Posterior vena cava (tissue), 2 donors: ENCODE measurements at places on chromosomes 1 and 21. TPM values are rescaled to one million over a fixed set of nuclear protein-coding genes. Genes with fewer than 3 reads are reported as not detected.

The FAAH gene
- total RNA-seq, result 2.4 TPM

The PBX1 gene
- 84.2 TPM for total RNA-seq

The CR1L gene
- not detected for total RNA-seq

GRCh38 chr1:30804822-30805221, 47.2 kb upstream of the LAPTM5 start:
- no peak for DNase-seq

DNA sequence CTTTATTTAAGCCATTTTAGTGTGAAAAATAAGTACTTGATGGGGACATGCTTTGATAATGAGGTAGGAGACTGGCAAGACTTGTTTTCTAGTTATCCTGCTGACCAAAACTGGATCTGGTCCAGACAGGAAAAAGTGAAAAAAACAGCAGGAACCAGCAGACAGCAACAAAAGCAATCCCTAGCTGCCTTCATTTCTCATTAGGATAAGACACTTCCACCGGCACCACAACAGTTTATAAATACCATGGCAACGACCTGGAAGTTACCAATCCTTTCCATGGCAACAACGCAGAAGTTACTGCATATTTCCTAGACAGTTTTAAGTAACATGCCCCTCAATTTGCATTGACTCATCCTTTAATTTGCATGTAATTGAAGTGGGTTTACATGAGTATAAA, 993.8 kb upstream of the NCAM2 start:
- DNase-seq, result no peak

- no peak for DNase-seq
Measured at GRCh38 chr1:215104283-215104682, 21.7 kb downstream of the KCNK2 start.

- DNase-seq, result no peak
Measured at GRCh38 chr1:92273039-92273438, 25.7 kb downstream of the GLMN start.

DNA sequence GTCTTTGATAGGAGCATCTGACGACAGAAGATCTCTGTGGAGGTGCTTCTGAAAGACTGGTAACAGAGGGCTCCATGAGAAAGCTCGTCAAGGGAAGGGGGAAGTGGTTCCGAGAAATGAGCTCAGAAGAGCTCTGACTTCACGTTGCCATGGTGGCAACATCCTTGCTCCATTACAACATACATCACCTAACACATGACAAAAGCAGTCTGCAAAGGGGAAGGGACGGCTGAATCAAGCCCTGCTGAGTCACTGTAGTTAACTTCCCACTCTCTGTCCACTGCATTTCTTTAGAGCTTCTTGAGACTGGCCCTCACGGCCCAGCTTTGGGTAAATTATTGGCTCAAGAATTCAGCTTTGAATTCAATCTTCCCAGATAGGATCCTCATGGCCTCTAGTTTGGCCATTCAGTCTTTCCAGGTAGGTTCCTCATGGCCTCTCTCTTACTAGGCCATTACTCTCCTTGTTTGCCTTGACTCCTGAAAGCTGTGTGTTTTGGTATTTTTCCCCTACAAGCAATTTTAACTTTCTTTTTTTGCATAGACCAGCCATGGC, 88.0 kb upstream of the ZNF648 start:
- DNase-seq, result peak; percentile 79

- peak; percentile 80 for DNase-seq
Measured at GRCh38 chr1:25922056-25922970, 16.1 kb upstream of the STMN1 start.

GRCh38 chr1:94863919-94864318, 43.8 kb downstream of the SLC44A3 start:
- DNase-seq, result no peak

- no peak for DNase-seq
Measured at GRCh38 chr1:224137518-224137917, 23.6 kb downstream of the FBXO28 start.

The OR2T11 gene
- total RNA-seq, result not detected

- no peak for DNase-seq
Measured at GRCh38 chr1:209686322-209686721, 11.1 kb downstream of the G0S2 start.

The BCAN gene
- 0.60 TPM for total RNA-seq

The ETV3L gene
- total RNA-seq, result not detected

DNA sequence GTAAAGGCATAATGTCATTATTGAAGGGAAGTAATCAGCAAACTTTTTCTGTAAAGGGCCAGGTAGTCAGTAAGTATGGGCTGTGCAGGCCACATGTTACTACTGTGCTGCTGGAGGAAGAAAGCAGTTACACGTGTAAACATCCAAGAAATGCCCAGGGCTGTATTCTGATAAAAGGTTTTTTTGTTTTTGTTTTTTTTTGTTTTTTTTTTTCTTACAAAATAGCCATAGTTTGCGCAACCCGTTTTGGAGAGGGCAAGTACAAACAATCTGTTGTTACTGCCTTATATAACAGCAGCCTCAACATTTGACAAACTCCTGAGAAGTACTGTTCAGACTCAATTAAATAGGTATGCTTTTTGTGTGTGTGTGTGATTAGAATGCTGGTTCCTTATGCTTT, 26.7 kb upstream of the MTMR11 start:
- DNase-seq, result no peak

DNA sequence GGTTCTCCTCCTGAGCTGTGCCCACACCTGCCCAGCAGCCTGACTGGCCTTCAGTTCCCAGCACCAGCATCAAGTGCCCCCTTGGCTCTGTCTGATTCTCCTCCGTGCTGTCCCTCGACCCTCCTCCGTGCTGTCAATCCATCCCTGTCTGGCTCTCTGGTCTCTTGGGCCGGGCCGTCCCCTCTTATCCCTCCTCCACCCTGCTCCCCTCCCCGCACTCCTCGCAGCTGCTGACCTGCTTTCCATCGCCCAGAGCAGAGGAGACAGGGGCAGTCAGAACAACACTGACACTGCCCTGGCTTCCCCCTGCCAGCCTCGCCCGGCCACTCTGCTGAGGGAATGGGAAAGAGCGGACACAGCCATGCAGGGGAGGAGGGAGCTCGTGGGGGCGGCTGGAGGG, 267.4 kb downstream of the CAMTA1 start:
- DNase-seq, result no peak

The CHI3L2 gene
- 23.4 TPM for total RNA-seq

The XKR8 gene
- total RNA-seq, result 4.3 TPM

GRCh38 chr1:156012051-156012817, 8.5 kb downstream of the SSR2 start:
- no peak for DNase-seq

The CELA2A gene
- total RNA-seq, result 1.6 TPM
